Putamen (tissue), 1 donor: ENCODE measurements at places on chromosomes 1 and 21.

GRCh38 chr21:32520875-32521735, 64.2 kb downstream of the TCP10L start:
- peak; percentile 65 for DNase-seq

- no peak for DNase-seq
These were observed 19.5 kb upstream of the HLCS start for GRCh38 chr21:36985751-36986594.

DNA sequence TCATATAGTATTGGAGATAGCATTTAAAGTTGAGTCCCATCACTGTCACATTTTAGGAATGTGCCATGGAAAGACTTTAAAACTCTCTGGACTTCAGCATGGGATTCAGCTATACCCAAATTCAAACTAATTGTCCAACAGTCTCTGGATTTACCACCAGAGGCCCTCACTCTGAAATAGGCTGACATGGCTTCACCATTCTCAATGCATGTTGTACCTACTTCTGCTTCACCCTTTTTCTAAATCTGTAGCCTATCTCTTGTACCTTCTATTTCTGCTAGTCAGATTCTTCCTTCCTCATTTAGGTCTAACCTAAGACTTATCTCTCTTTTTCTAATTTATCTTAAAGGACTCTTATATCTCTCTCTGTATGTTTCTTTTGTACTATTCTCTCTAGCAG, 512.7 kb upstream of the ZRANB2 start:
- DNase-seq: no peak

DNA sequence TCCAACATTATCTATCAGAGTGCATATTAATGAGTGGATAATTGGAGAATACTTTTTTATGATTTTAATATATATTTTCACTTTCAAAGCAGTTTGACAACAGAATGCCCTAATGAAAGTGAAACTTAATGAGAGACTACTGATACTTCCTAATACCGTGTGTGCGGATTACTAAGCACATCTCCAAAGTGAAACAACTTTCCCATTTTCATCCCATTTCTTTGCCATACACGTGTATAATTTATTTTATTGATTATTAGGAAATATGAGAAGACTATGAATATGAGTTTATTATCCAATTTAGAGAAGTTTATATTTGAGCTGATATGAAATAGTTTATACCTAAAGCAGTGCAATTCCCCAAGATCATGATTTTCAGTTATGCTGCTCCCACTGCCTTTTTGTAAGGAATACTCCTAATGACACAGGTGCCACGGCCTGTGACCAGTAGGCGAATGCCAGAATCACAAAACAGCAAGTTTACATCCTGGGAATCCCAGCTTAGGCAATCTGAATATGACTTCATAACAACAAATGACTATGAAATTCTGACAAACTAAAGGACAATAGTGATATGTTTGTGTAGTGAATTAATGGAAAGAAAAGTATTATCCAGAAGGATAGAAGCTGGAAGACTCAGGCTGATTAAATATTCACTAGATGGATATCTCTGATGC, 202.9 kb downstream of the NCAM2 start:
- DNase-seq: no peak

- no peak for DNase-seq
These were observed 609 bp upstream of the ATF3 start for GRCh38 chr1:212607913-212608391.

DNA sequence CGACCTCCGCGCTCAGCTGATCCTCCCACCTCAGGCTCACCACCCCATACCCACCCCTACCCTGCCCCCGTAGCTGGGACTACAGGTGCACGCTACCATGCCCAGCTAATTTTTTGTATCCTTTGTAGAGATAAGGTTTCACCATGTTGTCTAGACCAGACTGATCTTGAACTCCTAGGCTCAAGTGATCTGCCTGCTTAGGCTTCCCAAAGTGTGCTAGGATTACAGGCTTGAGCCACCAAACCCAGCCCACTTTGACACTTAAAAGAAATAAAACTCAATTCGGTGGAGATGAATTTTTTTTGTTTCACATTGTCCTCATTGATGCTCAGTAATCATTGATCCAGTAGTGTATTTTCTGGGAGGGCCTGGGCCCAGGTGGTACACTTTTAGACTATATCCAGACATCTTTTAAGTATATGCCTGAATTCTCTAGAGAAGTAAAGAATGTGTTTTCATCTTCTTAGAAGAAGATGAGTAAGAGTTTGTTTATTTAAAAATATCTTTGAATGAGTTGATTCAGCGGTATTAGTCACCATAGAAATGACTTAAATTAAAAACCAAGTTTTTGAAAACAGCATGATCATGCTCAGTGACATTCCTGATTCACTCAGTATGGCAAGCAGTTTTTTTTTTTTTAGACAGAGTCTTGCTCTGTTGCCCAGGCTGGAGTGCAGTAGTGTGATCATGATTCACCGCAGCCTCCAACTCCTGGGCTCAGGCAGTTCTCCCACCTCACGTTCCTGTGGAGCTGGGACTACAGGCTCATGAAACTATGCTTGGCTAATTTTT, 57.8 kb downstream of the EPB41 start:
- DNase-seq: no peak

DNA sequence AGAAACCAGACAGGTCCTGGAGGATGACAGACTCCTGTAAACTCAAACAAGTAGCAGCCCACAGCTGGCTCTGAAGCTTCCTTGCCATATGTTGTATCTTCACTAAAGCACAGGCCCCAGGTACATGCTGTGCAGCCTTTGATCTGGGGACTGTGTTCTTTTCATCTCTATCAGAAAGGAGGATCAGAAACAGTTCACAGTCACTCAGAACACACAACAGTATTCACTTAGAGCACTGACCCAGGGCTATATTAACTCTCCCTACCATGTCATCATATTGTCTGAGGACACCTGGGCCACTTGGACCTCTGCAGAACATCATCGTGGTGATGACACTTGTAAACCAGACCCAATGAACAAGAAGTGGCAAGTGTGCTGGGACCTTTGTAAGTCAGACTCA, 222.0 kb downstream of the SETD4 start:
- DNase-seq: no peak

- DNase-seq: no peak
These were observed 4.2 kb upstream of the PADI1 start for GRCh38 chr1:17200756-17201155.

DNA sequence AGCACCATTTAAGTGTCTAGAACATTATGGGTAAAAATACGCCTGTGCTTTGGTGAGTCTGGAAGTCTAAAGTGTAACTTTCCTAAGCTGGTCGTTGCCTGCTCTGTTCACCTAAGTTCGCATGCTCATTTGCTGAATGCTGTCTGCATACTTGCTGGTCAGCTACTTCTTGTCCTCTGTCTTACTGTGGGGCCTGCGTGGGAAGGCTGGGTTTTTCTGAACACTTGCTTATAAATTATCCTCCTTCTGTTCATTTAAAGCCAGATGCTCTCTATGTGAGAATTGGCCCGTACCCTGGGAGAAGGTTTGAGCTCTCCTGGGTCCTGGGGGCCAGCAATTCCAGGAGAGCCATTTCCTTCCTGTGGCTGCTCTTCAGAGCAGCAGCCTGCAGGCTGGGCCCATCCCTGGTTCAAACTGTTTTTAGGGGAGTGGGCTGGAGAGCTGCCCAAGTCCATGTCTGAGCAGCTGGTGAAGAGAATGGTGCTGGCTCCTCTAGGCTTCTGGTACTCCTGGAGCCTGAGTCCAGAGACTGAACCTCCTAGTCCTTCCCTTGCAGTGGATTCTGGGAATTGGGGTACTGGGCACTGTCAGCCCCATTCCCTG, 75.7 kb downstream of the GALNT2 start:
- no peak for DNase-seq

GRCh38 chr1:96187020-96187419, 534.6 kb upstream of the PTBP2 start:
- DNase-seq: no peak

GRCh38 chr1:102954576-102954975, 153.7 kb downstream of the COL11A1 start:
- no peak for DNase-seq

DNA sequence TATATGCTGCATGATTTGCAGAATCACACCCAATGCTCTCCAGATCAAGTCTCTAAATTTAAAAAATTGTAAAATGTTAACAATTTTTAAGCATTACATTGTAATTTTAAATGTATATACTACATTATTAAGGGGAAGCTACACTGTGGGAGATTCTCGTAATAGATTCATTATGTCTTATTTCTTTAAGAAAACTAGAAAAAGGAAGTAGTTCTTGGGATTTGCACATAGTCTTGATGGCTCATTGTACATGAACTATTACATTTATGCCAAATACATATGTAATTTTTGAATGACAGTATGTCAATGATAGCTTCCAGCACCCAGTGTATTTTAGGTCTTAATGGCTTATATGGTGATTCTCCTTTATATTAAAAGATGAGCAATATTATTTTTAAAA, 250.3 kb downstream of the PTPRC start:
- no peak for DNase-seq

GRCh38 chr1:214440219-214440965, 111.0 kb downstream of the PTPN14 start:
- no peak for DNase-seq

- no peak for DNase-seq
These were observed 51.7 kb downstream of the RASSF5 start for GRCh38 chr1:206558794-206559671.

DNA sequence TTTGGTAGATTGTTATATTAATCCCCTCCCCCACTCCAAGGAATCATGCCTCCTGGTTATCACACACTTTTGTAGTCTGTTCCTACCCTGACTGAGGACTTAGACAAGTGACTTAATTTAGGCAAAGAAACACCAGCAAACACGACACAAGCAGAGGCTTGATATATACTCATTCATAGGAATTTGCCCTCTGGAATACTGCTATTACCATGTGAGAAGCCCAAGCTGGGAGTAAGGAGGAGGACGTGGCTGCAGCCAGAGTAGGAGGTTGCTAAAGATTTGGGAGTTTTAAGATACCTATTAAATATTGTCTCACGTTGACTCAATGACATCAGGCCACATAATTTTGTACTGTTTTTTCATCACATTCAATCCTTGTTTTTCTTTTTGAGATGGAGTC, 100.2 kb downstream of the LRRC53 start:
- DNase-seq: no peak

DNA sequence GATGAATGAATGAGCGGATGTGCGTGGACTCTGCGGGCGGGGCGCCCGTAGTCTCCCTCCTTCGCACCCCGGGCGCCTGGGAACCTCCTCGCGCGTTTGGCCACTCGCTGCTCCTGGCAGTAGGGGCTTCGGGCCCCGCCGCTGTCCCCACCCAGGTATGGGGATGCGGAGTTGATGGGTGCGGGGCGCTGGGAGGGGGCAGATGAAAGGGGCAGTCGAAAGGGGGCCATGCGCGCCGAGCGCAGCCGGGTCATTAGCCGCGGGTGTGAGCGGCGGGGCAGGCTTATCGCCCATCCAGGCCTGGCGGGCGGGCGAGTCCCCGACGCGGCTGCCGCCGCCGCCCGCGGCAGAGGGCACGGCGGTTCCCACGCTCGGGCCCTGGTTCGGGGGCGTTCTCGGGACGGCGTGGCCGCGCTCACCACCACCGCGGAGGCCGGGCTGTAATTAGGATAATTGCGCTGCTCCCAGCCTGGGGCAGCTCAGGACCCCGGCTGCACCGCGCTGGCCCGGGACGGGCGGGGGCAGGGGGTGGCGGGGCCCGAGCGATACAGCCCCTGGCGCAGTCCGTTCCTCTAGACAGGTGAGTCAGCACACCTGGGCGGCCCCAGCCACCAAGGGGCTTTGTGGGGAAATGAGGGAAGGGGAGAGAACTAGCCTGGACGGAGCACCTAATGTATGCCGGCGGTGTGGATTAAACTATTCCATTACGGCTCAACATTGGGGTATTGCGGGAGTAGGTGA, 22.1 kb upstream of the CITED4 start:
- no peak for DNase-seq

GRCh38 chr1:147640553-147641165, 29.7 kb downstream of the ACP6 start:
- DNase-seq: peak; percentile 36

DNA sequence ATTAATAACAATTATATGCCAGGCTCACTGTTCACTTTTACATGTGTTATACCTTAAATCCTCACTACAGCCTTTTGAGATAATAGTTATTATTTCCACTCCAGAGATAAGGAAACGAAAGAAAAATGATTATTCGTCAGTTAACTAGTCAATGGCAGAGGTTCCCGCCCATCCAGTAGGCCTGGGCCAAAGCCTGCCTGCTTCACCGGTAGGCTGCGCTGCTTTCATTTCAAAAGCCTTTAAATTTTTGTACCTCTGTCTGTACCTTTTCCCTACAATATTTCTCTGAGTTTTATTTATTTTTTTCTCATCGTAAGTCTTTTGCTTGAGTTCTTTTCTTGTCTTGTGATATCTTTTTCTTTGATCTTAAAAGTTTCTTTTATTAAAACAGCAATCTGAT, 3.6 kb downstream of the GPR52 start:
- no peak for DNase-seq

DNA sequence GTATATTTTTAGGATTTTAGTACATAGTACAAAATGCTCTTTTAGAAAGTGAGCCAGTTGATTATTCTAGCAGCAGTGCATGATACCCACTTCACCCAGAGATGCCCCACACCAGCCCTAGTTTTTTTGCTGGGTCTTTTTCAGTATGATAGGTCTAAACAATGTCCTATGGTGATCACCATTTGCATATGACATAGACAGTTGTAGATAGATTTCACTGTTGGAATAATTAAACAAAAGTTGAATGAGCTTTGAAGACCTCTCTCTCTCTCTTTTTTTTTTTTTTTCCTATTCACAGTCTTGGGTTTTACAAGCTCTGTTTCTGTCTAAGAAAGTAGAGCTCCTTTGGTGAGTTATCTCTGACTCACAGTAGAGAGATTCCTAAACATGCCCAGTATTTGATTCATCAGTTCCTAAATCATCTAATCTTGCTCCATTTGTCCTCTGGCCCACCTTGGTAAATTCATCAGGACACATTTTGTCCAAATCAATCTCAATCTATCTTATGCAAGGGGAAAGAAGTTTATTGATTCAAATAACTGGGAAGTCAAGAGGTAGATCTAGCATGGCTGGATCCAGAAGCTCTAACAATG, 44.7 kb upstream of the VAV3 start:
- DNase-seq: no peak

DNA sequence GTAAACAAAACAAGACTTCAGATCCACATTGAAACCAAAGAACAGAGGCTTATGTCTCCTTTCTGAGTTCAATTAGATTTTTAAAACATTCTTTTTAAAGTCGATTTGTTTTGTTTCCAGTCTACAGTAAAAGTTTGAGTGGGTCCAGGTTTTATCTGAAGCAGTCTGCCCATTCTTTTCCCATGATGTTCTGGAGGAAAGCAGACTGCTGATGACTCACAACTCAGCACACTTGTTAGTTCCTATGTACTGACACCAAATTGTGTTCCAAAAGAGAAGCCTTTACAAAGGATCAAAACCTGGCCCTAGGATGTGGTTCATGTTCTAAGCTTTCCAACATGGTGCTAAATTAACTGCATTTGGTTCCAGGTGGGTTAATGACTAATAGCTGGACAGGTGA, 11.4 kb upstream of the CCN1 start:
- no peak for DNase-seq

GRCh38 chr1:182453631-182454030, 3.7 kb downstream of the RGSL1 start:
- DNase-seq: no peak

GRCh38 chr1:36133484-36133883, 8.5 kb upstream of the COL8A2 start:
- no peak for DNase-seq

DNA sequence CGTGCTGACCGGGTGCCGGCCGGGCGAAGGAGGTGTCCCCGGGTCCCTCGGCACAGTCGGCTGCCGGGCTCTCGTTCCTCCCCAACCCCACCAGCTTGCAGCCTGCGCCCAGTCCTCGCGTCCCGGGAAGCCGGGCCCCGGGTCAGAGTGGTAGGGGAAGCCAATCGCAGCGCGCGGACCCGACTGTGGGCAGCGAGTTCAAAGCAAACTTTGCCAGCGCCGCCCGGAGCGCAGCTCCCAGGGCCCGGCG, 328 bp downstream of the MYCL start:
- no peak for DNase-seq
